Stimulated activated CD8-positive, alpha-beta memory T cell treated with anti-CD3 and anti-CD28 coated beads, Interleukin-15, amount 100 ng/mL, for 48 hours (primary cell): ENCODE measurements at places on chromosomes 13 and 19.

GRCh38 chr13:106686163-106686562 is 118.2 kb upstream of the ARGLU1 start:
- no peak for DNase-seq

- DNase-seq = no peak
These were observed 461 bp upstream of the HSPB6 start for GRCh38 chr19:35757231-35757748.

GRCh38 chr13:19795956-19796355 is 13.2 kb upstream of the PSPC1 start:
- DNase-seq = no peak

DNA sequence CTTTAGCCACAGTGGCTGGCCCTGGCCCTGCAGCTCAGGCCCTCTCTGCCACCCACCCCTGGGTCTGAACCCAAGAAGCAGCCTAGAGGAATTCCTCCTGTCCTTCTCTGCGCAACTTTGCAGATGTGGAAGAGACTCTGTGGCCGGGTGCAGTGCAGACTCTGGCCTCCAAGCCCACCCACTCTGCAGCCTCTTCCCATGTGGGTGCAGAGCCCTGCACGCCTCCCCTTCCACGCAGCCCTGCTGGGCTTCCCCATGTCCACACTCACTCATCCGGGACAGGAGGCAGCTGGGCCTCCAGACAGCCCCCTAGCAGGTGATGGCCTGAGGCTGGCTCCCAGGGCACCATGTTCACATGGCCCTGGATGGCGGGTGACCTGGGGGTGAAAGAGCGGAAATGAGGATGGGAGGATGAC is 2.5 kb downstream of the TEX29 start:
- DNase-seq = no peak

DNA sequence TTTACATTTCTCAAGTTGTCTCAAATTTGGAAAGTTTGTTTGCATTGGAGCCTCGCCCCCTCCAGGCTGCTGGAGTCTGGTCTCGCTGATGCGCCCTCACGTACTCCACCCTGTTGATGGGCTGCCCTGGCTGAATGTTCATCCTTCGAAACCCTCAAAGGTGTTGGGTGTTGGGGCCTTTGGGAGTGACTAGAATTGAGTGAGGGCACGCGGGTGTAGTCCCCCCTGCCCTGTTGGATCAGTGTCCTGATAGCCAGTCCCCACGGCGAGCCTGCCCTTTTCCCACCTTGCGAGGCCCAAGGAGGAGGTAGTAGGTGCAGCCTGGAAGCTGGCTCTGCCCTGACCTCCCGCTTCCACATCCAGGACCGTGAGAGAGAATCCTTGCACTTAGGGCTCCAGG is 14.8 kb downstream of the TFDP1 start:
- DNase-seq = no peak

DNA sequence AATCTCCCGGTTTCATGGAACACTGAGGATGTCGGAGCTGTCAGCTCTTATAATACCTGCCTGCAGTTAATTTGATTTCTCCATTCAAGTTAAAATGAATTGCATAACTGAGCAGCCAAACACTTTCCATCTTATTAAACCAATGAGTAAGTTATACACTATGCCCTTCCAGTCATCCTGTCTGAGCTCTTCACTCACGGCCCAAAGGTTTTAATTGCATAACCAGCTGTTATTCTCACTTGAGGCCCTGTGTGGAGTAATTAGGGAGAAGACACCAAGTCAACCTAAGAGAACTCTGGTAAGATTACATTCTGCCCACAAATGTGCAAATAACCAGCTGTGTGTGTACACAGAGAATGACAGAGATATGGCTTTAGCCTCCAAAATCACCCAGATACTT is 303.5 kb downstream of the TBC1D4 start:
- no peak for DNase-seq

DNA sequence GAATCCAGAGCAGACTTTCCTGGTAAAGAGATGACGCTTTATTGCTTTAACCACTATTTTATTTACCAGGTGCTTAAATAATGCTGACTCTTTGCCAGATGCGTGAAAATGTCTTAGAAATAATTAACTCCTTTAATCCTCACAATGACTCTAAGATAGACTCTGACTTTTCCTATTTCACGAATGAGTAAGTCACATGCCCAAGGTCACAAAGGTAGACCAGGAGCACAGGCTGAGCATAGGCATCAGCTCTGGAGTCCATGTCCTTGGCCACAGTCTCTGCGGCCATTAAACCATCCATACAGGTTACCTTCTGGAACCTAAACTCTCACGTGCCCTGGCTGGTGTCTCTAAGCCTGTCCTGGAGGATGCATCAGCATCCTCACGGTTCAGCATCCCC is 87.3 kb downstream of the ERCC5 start:
- no peak for DNase-seq

- no peak for DNase-seq
These were observed 54.8 kb downstream of the DGKH start for GRCh38 chr13:42102961-42103865.

DNA sequence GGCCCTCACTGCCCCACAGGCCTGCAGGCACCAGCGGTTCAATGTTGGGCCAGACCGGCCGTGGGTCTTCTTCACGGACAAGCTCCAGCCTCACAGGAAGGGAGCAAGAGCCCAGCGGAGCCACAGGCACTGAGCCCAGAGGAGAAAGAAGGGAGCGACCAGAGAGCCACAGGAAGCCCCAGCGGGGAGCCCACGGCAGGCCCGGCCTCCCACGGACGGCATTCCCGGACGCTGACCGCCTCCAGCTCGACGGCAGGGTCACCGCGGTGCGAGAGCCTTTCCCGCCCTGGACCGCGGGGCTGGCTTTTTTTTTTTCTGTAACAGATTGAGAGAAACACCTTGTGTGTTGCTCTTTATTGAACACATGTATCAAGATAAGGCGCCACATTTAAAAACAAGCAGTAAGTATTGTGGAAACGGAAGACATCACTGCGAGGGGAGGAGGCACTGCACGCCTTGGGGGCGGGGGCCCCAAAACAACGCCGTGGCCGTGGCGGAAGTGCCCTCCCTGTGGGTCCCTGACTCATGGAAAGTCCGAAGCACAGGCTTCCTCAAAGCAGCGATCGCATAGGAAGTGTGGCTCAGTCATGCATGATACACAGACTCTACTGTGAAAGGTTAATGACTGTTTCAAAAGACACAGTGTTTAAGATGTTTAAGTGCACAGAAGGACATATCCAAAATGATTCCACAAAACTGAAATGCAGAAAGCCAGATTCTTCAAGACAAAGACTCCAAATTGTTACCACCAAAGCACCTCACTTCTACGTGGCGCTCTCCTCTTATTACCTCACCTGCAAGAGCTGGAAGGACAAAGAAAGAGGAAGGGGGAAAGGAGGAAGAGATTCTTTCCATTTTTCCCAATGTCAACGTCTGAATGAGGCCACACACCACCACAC is 3.5 kb downstream of the RASA3 start:
- DNase-seq = peak; percentile 89

- DNase-seq = no peak
These were observed 2.3 kb downstream of the ATP11A start for GRCh38 chr13:112692104-112692503.

DNA sequence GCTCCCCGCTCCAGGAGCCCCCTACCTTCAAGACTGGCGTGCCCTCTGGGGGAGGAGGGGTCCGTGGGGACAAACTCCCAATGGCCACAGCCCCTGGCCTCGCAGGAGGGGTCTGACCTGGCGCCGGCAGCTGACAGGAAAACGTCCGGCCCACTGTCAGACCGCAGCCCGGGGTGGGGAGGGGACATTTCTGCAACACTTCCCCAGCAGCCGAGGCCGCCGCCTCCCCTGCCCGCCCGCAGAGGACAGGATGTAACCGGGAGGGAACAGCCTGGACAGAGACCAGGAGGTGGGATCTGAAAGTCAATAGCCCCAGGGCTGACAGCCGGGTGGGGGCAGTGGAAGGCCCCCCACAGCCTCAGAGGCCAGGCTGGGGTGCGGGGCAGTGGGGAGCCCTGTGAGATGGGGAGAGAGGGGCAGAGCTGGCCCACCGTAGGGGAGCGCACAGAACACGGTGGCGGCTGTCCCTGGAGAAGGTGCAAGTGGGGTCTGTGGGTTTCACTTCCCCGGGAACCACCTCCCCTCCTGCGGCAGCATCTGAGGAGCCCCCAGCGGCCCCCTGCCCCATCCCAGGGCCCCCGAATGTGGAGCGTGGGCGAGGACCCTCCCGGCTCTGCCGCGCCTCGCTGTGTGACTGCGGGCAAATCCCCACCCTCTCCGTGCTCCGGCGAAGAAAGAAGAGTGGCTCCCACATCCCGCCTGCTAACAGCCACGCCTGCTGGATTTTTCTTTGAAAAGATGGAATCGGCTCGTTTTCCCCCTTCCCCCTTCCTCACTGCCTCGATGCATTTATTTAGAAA is at the start of gene PEAK3:
Gene PEAK3 (minus strand): TSS at position 114 of the 800 bp plus-strand sequence. CDS start 1,244 bp downstream, outside the sequence.
- no peak for DNase-seq

DNA sequence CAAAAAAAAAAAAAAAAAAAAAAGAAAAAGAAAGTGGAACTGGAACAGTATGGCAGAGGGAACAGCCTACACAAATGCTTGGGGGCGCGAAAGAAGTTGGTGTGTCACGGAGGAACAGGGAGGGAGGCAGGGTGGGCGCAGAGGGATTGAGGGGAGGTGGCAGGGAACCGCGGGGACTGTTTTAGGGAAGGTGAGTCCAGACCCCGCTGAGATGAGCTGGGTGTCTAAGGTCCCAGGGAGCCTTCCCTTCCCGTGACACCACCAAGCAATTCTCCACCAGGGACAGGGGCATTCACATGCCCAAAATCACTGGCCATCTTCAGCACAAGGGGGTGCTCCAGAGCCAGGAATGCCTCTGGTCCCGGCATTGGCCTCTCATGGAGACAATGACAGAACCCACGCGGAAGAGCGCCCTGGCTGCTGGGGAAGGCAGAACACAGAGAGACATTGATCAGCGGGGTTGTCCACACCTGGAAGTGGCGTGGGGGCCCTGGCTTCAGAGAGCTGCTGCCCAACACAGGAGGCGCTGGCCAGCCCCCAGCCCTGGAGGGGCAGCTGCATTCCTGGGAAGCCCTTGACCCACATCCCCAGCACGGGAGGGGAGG is 6.9 kb downstream of the PEAK3 start:
- no peak for DNase-seq

DNA sequence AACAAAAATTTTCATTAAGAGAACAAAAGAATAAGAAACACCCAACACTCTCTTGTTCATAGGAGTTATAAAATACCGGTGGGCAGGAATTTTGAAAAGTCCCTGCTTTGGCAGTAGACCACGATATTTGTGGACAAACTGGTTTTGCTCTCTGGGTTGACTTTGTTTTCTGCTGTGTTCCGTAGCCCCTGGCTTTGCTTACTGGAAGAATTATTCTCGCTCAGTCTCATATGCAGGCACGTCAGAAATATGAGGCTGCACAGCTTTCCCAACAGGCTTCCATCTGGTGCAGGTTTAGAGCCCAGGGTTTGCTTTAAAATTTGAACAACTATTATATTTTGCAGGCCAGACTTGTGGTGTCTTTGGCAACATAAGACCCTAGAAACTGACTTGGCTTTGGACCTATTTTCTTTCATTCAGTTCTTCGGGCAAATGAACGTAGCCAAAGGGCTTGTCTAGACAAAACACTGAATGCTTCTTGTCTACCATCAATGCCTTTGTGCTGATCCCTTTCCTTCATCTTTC is 2012.6 kb downstream of the PCDH9 start:
- DNase-seq = no peak

- DNase-seq = peak; percentile 9
These were observed 546 bp downstream of the UBXN6 start for GRCh38 chr19:4456843-4457653.

- no peak for DNase-seq
These were observed 462.5 kb upstream of the KLF12 start for GRCh38 chr13:74596691-74597090.

GRCh38 chr13:103884101-103884723 is 818.0 kb upstream of the SLC10A2 start:
- DNase-seq = no peak

GRCh38 chr19:16861834-16862233 is 27.0 kb upstream of the F2RL3 start:
- DNase-seq = no peak

GRCh38 chr13:112143046-112143752 is 76.2 kb downstream of the SOX1 start:
- DNase-seq = no peak

DNA sequence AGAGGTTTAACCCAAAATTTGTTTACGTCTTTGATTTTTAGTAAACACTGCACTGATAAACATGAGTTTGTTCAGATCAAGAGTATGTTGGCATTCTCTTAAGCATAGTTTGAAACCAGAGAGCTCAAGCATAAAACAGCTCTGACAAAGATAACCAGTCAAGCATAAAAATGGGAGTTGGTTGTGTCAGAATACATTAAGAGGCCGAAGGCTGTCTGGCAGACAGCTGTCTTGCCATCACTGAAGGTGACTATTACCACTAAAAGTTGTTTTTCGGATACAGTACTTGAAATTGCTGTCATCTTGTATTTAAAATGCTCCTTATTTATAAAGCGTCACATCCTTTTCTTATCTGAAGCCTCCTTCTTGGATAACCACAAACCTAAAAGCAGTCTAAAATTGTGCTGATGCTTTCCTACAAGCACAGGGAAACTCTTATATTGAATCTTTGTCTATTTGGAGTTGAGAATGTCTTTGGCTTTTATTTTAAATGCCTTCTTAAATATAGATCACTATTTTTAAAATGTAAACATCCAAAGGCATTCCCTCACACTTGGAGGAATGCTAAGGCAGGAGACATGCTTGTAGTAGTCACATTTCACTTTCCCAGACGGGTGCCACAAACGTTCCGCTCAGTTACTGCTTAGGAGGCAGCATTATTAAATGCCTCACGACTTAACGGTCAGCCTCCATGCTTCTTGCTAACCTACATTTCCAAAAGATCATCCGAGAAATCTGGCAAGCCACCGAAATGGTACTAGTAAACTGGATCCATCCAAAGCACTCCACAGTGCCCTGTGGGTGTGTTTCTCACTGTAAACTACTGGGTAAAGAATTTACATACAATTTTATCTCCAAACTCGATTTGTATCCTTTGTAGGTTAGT is 1.5 kb downstream of the SMAD9 start:
- no peak for DNase-seq

DNA sequence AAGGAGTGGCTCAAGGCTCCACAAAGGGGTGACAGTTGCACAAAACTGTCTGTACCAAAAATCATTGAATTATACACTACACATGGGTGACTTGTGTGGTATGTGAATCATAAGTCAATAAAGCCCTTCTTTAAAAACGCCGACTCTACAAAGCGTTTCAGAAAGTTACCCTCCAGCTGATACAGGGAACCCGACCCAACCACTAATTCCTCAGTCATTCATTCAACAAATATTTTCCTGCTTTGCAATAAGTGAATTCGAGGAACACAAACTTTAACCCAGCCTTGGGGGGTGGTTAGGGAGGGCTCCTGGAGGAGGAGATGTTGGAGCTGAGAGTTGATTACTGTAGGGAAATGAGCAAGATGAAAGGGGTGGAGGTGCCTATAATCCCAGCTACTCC is 32.0 kb downstream of the LTBP4 start:
- no peak for DNase-seq
